Stimulated activated CD8-positive, alpha-beta memory T cell treated with anti-CD3 and anti-CD28 coated beads, Interleukin-7, amount 100 ng/mL, for 1 hour (primary cell): ENCODE measurements at places on chromosomes 2 and 18.

DNA sequence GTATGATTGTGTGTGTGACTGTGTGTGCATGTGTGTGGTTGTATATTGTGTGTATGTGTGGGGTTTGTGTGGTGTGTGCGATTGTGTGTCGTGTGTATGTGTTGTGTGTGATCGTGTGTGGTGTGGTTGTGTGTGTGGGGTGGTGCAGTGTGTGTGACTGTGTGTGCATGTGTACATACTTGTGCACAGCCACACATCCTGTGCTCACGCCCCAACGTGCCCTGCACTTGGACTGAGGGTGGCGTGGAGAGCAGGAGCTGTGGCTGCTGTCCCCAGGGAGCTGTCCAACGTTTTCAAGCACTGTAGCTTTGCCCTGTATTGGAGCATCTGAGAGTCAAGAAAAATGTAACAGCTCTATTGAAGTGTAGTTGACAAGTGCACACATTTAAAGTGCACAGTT, 243.2 kb upstream of the HDAC4 start:
- DNase-seq: no peak

DNA sequence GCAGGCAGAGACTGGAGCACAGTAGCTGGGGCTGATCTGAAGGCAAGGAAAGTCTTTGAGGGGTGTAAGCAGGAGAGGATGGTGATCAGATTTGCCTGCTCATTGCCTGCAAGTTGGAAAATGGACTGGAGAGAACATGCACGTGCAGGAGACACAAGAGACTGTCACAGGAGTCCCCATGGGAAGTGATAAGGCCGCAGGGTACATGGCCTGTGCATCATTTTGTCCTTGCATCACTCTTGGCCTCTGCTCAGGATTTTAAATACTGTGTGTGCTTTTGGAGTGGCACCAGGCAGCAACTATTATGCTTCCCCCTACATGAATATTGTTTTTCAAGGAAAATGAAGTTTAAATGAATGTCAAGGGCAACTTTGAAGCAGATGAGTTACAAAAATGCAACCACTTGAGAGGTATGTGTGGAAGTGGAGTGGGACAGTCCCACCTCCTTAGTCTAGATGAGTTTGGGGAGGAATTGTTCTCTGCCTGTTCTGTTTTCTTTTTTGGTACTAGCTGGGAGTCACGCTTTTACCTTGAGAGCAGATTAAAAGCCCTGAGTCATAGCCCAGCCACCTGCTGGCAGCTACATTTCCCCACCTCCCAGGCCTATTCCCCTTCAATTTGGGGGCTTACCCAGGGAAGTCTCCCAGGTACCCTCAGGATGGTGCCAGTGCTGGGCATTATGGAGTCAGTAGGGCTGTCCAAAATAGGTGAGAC, 19.3 kb downstream of the MAPK4 start:
- DNase-seq: no peak

DNA sequence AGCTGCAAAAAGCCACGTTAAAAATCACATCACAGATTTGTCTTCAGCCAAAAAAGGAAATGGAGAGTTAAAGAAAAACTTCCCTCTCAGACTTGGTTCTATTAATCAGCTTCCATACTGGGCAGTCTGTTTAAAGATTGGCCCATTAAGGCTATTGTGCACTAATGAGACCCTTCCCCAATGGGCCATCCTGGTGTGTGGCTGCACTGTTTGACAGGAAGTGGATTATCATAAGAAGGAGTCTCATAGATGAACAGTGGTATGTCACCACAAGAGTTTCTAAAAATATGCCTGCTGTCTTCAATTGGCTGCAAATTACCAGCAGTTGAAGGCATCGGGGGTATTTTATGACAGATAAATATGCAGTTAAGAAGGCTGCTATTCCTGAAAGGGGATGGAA, 247.6 kb upstream of the THSD7B start:
- no peak for DNase-seq

DNA sequence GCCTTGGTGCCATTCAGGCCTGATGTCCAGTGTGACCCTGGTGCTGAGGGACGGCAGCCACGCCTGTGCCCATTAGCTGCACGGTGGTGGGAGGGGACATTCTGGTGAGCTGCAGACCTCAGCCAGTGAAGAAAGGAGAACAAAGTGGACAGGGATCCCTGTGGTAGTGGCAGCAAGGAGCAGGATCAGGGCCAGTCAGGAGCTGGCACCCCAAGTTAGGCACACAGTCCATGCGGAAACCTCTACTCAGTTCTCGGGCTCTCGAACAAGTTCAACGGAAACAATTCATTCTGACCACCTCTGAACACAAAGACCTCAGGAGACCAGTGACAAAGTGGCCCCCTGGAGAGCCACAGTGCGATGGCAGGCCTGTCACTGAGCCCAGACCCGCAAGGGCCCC, 30.1 kb downstream of the COA5 start:
- no peak for DNase-seq

DNA sequence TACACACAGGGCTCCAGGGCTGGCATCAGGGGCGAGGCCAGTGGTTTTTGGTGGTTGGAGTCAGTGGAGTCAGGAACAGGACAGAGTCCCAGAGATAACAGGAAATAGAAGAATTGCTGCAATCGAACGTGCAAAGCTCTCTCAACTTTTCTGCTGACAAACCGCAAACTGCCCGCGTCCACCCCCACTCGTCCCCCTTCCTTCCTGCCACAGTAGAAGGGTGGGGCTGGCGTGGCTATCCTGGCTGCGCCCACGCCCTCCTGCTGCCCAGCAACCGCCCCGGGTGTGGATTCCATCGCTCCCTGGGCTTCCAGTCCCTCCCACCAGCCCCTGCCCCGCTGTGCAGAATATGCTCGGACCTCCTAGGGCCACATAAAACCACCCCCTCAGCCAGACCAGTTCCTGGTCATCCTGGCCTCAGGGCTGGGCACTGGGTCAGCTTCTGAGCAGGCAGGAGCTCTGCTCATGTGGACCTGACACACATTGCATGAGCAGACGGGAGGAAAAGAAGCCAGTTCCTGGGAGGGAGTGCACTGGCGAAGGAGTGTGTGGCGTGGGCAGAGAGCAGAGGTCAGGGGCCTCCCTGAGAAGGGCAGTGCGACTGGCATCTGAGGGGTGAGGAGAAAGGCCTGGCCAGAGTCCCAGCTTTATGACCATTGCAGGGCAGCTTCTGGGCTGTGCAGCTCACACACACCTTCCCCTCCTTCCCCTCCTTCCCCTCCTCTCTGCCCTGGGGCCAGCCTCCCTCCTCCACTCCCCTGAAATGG, 85.4 kb upstream of the ATG16L1 start:
- peak; percentile 8 for DNase-seq

GRCh38 chr18:47247416-47248114, 3.9 kb downstream of the SKOR2 start:
- DNase-seq: no peak

- no peak for DNase-seq
Measured at GRCh38 chr2:172456002-172456401, 28.6 kb downstream of the ITGA6 start.

- no peak for DNase-seq
Measured at GRCh38 chr2:222332116-222332515, 33.3 kb upstream of the PAX3 start.

GRCh38 chr18:34281722-34282121, 57.0 kb upstream of the NOL4 start:
- no peak for DNase-seq
